ENCODE measurements at places on chromosomes 4 and X. TPM values are rescaled to one million over a fixed set of nuclear protein-coding genes. Genes with fewer than 3 reads are reported as not detected.
A peak's percentile ranks its signal among the peaks of the same experiment; 100 is the strongest.

DNA sequence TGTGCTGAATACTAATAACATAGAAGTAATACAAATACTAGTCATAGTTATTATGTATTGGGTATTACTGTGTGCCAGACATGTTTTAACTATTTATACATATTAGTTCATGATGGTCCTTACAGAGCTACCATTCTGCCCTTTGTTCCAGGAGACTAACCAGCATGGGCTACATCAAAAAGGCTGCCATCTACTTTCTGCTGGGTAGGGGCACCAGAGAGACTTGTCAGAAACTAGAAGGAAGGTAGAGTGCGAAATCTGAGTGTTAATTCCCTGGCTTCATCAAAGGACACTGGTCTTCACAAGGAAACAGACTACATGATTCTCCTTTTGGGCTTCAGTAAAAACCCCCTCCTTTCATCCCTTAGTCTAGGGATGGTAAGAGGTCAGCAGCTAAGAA is 347.8 kb downstream of the GBA3 start:
- no peak overlapping the region for H3K27ac ChIP-seq
- no peak for DNase-seq
- H3K4me1 ChIP-seq, result no peaks in the 10 kb centered on the region
- no peaks in the 10 kb centered on the region for H3K36me3 ChIP-seq

RAB41 gene
- polyA plus RNA-seq, result not detected

GRCh38 chr4:111506706-111507105 is 638.5 kb upstream of the FAM241A start:
- H3K4me3 ChIP-seq, result no peak overlapping the region
- no peaks in the 10 kb centered on the region for H3K27me3 ChIP-seq
- H3K36me3 ChIP-seq, result no peaks in the 10 kb centered on the region
- DNase-seq, result no peak
- no peaks in the 10 kb centered on the region for H3K4me1 ChIP-seq
- H3K27ac ChIP-seq, result no peak overlapping the region

DNA sequence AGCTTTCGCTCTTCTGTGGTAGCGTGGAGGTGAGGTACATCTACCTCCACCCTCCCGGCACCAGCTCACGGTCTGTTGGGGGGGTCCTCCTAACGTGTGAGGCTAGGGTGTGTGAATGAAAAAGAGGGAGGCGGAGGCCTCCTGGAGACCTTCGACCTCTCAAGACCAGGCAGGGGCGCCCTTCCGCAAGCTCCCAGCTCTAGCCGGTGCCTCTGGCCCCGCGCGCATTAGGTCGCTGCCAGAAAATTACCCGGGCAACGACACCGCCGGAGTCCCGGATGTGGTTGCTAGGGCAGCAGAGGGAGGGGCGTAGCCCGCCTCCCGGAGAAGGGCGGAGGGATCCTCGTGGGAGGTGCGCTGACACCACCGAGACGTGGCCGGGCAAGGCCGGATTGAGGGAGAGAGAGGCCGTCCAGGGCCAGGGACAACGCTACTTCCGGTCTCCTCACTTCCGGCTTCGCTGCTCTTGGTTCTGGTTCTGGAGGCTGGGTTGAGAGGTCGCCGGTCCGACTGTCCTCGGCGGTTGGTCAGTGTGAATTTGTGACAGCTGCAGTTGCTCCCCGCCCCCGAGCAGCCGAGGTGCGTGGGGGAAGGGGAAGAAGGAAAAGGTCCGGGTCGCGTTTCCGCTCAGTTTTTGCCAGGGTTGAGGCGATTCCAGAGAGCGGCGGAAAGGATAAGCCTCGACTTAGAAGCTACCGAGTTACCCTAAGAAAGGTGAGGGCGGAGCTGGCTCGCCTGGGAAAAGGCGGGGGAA is at the start of the genes ARFIP1 and TIGD4:
ARFIP1 (plus strand) TSS at position 442 of the 754 bp plus-strand sequence. CDS start 49,680 bp downstream, outside the sequence.
TIGD4 (minus strand) TSS at position 218 of the 754 bp plus-strand sequence. CDS start 8,726 bp downstream, outside the sequence.
- H3K36me3 ChIP-seq, result no peaks in the 10 kb centered on the region
- peaks cover 2% of the 10 kb centered on the region for H3K27me3 ChIP-seq
- peak; percentile 98 for DNase-seq
- H3K27ac ChIP-seq, result peak within 1 kb of the TSS; percentile 86
- peak within 1 kb of the TSS; percentile 63 for H3K4me3 ChIP-seq

- no peaks in the 10 kb centered on the region for H3K27me3 ChIP-seq
- peaks cover 11% of the 10 kb centered on the region for H3K4me1 ChIP-seq
- no peak for DNase-seq
- no peak overlapping the region for H3K4me3 ChIP-seq
Measured at GRCh38 chr4:81604683-81605218, 133.0 kb upstream of the RASGEF1B start.

ACE2 gene
- 7.4 TPM for polyA plus RNA-seq

GRCh38 chr4:86950831-86951525 is 16.2 kb downstream of the AFF1 start:
- H3K36me3 ChIP-seq, result peaks cover 2% of the 10 kb centered on the region
- H3K27me3 ChIP-seq, result no peaks in the 10 kb centered on the region
- H3K27ac ChIP-seq, result no peak overlapping the region
- H3K4me1 ChIP-seq, result peaks cover 14% of the 10 kb centered on the region
- H3K4me3 ChIP-seq, result no peak overlapping the region

Measured in lung (tissue), 17 donors.